ENCODE measurements at places on chromosomes 5 and 9.

- no peak for DNase-seq
Observed at GRCh38 chr9:84374013-84374412, 33.5 kb upstream of the SLC28A3 start.

GRCh38 chr5:135501965-135502364 lies 33.8 kb downstream of the NEUROG1 start:
- DNase-seq: no peak

DNA sequence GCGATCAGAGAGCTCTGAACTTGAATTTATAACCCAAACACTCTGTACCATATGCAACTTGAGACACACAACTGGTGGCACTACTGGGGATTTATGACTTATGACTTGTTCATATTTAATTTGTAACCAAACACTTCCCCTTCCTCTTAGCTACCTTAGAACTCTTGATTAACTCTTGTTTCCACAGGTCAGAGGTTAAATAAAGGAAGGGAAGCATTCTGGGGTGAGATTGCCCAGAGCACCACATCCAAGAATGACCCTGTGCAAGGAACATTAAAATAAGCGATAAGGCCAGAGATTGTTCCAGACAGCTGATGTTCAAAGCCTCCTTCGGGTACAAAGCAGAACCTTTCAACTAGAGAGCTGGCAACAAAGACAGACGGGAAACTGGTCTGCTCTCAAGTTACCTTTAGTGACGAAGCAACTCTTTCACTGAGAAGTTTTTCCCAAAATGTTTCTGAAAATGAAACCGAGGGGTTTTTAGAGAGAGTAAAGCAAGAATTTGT lies 242.6 kb downstream of the DENND1A start:
- DNase-seq: no peak

DNA sequence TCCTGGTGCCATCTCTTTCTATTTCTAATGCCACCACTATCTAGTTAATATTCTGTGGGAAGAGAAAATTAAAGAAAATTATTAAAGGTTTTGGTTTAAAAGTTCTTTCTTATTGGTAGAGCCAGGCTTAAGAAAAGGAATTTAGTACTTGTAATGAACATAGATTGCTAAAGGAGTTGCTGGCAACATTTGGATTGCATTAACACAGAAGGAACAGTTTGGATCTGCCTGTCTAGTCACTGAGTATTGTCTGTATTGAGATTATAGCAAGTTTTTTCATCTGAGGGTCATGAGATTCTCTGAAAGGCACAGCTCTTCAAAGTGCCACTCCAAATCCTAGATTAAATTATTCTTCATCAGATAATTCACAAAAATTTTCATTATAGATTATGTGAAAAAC lies 32.0 kb downstream of the FSD1L start:
- DNase-seq: no peak

DNA sequence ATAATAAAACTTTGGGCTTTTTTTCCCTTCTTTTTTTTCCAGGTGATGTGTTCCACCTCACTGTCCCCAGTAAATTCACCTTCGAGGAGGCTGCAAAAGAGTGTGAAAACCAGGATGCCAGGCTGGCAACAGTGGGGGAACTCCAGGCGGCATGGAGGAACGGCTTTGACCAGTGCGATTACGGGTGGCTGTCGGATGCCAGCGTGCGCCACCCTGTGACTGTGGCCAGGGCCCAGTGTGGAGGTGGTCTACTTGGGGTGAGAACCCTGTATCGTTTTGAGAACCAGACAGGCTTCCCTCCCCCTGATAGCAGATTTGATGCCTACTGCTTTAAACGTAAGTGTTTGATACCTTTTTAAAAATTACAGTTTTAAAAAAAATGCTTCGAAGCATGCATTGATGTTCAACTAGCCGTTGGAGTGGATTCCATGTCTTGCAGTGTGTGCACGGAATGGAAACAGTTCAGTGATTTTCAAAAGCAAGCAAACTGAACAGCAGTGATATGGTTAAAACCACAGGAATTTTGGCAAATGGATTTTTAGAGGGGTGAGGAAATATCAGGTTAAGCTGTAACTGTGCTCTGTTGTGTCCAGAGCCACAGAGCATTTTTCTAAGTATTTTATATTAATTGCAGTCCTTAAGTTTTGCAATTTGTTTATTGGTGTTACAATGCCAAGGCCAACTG lies 40.7 kb downstream of the VCAN start:
- no peak for DNase-seq

DNA sequence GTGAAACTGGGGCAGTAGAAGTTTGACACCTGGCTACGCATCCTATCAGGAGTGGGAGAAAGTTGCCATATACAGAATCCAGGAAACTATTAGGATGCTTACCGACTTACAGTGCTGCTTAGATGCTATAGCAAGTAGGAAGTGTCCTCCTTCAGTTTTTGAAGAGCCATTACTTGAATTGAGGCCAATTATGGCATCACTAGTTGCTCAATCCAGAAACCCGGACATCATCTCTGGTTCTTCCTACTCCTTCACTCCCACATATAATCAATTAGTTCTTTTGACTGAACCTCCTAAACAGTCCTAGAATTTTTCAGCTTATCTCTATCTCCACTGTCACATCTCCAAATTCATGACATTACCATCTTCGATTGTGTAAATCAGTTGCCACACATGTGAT lies 41.8 kb upstream of the UGCG start:
- DNase-seq: no peak

- no peak for DNase-seq
Observed at GRCh38 chr5:35672995-35673394, 55.3 kb downstream of the SPEF2 start.

DNA sequence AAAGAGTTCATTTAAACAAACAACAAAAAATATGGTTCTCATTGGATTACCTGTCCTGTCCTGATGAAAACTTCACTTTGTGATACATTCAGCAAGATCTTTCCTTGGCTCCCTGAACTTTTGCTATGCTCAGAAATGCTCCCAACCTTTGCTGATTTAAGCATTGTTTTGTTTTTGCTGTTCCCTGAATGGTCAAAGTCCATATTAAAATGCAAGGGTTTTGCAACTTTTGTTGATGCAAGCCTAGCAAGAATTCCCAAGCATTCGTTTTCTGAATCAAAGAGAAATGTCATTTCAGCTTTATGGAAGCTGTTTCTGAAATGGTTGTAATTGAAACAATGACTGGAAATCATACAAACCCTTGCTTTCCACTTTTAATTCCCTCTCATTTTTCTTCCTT lies 3.1 kb upstream of the SFXN1 start:
- DNase-seq: no peak

GRCh38 chr9:88829276-88829675 lies 162.0 kb upstream of the S1PR3 start:
- DNase-seq: no peak

GRCh38 chr5:64722588-64722987 lies 32.3 kb downstream of the SHISAL2B start:
- no peak for DNase-seq

DNA sequence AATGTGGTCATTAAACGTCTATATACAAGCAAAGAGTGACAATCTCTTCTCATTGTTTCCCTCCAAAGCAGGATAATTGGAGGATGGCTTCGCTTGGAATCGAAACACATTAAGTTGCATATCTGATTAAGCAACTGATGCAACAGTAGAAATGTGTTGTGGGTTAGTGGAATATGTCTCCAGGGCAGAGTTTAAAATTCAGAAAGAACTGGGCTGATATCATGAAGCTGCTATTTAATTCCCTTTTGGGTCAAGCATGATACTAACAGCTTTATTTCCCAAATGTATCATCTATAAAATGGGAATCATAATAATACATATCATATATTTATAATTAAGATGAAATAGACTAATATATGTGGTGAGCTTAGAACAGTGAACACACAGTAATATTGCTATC lies 1763.0 kb upstream of the C9orf72 start:
- DNase-seq: no peak

DNA sequence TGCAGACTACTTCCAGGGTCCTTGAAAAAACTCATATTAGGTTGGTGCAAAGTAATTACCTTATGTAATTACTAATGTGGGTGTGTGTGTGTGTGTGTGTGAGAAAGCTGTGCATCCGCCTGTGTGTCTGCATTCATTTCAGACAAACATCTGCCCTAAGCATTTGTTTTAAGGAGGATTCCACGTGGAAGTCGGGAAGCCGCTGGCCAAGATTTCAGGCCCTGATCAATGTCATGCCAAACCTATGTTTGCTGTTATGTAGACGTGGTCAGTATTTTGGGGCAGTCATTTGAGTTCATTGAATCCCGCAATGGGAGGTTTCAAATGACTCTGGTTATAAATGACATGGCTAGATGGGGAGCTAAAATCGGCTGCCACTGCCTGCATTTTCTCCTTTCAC lies 33.6 kb upstream of the BASP1 start:
- no peak for DNase-seq

DNA sequence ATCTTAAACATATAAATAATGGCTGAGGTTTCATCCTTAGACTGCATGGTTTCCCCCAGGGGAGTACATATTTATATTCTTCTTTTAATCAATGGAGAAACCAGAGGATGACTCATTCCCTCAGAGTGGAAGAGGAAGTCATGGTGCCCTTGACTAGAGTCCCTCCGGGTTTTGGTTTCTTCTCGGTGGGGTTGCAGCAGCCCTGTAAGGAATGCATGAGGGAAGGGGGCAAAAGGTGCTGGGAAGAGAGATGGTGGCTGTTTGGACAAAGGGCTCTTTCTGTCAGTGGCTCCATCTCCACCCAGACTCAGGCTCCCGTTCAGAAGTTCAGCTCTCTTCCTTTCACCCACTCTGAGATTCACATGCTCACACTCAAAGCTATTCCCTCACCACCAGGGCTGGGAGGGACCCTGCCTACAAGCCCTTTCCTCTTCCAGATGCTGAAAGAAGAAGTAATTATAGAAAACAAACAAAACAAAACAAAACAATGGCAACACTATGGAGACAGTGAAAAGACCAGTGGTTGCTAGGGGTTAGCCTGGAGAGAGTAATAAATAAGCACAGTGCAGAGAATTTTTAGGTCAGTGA lies 129.8 kb upstream of the IL12B start:
- DNase-seq: no peak

GRCh38 chr5:113761594-113761993 lies 248.1 kb downstream of the YTHDC2 start:
- DNase-seq: no peak

- no peak for DNase-seq
Observed at GRCh38 chr5:4205398-4205797, 609.8 kb downstream of the IRX1 start.

DNA sequence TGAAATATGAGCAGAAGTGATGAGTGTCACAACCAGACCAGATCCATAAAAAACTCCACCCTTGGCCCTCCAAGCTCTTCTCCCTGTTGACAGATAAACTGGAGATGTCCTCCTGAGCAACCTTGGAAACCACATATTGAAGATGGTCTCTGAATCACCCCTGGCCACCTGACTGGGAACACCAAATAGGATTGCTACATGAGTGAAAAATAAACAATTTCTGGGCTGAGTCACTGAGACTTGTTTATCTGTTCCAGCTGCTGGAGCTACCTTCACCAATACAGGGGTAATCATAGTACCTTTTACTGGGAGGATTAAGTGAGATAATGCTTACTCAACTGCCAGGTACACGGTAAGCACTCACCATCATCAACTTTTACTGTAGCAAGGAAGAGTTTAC lies 53.3 kb downstream of the PCA3 start:
- no peak for DNase-seq

GRCh38 chr5:171450423-171451331 lies 31.2 kb downstream of the FGF18 start:
- DNase-seq: no peak

GRCh38 chr5:175226506-175226905 lies 217.5 kb downstream of the DRD1 start:
- no peak for DNase-seq

GRCh38 chr9:129671519-129671918 lies 6.1 kb downstream of the PRRX2 start:
- no peak for DNase-seq

GRCh38 chr9:127535834-127536233 lies 76.2 kb upstream of the STXBP1 start:
- no peak for DNase-seq

- no peak for DNase-seq
Observed at GRCh38 chr5:99004960-99005359, 76.2 kb upstream of the CHD1 start.

DNA sequence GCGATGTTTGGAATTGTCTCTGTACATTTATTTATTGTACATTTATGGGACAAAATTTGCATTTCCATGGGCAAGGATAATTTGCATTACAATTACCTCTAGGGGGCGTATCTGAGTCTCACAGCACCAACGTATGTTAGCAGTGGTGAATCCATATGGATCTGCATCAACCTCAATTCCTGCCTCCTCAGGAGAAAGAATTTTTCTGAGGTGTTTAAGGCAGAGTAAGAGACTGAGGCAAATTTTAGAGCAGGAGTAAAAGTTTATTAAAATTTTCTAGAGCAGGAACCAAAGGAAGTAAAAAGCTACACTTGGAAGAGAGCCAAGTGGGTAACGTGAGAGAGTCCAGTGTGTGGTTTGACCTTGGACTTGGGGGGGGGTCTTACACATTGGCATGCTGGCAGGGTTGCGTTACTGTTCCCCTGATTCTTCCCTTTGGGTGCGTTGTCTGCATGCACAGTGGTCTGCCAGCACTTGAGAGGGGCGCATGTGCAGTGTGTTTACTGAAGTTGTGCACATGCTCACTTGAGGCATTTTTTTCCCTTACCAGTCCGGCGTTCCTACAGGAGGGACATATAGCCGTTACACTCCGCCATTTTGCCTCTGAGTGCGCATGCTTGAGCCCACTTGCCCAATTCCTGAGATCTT lies 21.0 kb upstream of the RAB14 start:
- no peak for DNase-seq

DNA sequence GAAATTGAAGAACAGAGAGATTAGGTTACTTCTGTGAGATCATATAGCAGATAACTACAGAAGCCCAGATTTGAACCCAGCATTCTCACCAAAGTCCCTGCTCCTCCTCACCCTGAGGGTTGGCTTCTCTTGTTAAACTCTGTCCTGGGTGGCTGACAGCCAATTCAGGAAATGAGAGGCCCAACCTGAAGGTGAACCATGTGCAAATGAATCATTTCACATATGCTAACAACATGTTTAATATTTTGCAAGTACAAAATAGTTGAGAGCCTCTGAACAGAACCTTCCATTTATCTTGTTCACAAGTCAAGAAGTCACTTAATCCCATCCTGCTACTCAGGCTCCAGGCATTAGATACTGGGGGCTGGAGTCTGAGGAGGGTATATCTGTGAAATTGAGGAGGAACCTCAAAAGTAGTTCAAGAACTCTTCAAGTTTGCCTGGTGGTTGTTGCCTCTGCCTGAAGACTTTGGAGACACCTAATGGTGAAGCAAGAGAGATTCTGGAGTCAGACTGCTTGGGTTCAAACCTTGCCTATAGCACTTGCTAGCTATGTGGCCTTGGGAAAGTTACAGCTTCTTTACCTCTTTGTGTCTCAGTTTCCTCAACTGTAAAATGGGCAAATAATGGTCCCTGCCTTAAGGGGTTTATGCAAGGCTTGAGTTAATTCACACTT lies 564.0 kb downstream of the PSAT1 start:
- no peak for DNase-seq

- DNase-seq: no peak
Observed at GRCh38 chr9:128344931-128345605, 4.7 kb downstream of the SLC27A4 start.

DNA sequence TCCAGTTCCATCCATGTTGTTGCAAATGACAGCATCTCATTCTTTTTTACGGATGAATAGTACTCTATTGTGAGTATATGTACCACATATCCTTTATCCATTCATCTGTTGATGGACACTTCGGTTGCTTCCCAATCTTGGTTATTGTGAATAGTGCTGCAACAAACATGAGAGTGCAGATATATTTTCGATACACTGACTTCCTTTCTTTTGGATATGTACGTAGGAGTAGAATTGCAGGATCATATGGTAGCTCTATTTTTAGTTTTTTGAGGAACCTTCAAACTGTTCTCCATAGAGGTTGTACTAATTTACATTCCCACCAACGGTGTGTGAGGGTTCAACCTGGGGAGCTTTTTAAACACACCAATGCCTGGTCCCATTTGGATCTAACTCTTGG lies 22.3 kb downstream of the GALNT12 start:
- DNase-seq: no peak
